ENCODE measurements at places on chromosomes 4 and X. TPM values are rescaled to one million over a fixed set of nuclear protein-coding genes. Genes with fewer than 3 reads are reported as not detected.
A peak's percentile ranks its signal among the peaks of the same experiment; 100 is the strongest.

- no peak overlapping the region for H3K4me3 ChIP-seq
- H3K4me1 ChIP-seq = peaks cover 6% of the 10 kb centered on the region
- DNase-seq = no peak
- no peak overlapping the region for H3K27ac ChIP-seq
These were observed 210.4 kb downstream of the SPRY1 start for GRCh38 chr4:123606946-123607542.

GRCh38 chr4:7390906-7391636 is 43.7 kb downstream of the PSAPL1 start:
- no peak overlapping the region for H3K27ac ChIP-seq
- peaks cover 9% of the 10 kb centered on the region for H3K27me3 ChIP-seq
- no peak overlapping the region for H3K4me3 ChIP-seq
- H3K36me3 ChIP-seq = no peaks in the 10 kb centered on the region
- peaks cover 10% of the 10 kb centered on the region for H3K4me1 ChIP-seq
- no peak for DNase-seq

GRCh38 chr4:151908201-151908600 is 147.4 kb upstream of the GATB start:
- H3K36me3 ChIP-seq = no peaks in the 10 kb centered on the region
- H3K4me3 ChIP-seq = no peak overlapping the region
- no peaks in the 10 kb centered on the region for H3K27me3 ChIP-seq

DNA sequence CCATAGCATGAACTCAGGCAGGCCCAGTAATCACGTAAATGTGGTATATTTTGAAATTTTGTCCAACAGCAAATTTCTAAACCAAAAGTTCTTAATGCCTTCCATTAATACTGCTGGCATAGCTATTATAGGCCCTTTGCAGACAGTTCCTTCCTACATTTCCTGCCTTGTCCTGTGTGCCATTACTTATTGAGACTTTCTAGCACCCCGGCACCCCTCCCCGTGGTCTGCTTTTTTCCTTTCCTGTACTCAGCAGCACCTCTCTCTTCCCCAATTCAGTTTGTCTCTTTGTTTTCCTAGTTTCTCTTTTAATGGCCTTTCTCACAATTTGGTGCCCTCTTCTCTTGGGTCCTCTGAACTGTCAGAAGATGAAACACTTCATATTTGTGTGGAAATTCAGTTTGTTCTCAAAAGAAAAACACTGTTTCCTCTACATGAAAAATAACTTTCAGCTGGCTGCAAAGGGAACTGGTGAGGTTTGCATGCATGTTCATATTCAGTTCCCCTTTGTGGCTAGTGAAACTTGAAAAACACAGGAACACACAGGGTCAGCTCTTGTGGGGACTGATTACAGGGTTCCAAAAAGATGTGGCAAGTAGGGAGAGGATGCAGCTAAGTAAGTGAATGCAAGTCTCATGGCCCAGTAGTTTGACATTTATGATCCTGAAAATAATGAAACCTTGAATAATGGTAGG is 17.1 kb downstream of the GPR34 start:
- H3K27me3 ChIP-seq = no peaks in the 10 kb centered on the region
- no peaks in the 10 kb centered on the region for H3K4me1 ChIP-seq
- H3K4me3 ChIP-seq = no peak overlapping the region
- H3K36me3 ChIP-seq = no peaks in the 10 kb centered on the region
- H3K27ac ChIP-seq = no peak overlapping the region

DNA sequence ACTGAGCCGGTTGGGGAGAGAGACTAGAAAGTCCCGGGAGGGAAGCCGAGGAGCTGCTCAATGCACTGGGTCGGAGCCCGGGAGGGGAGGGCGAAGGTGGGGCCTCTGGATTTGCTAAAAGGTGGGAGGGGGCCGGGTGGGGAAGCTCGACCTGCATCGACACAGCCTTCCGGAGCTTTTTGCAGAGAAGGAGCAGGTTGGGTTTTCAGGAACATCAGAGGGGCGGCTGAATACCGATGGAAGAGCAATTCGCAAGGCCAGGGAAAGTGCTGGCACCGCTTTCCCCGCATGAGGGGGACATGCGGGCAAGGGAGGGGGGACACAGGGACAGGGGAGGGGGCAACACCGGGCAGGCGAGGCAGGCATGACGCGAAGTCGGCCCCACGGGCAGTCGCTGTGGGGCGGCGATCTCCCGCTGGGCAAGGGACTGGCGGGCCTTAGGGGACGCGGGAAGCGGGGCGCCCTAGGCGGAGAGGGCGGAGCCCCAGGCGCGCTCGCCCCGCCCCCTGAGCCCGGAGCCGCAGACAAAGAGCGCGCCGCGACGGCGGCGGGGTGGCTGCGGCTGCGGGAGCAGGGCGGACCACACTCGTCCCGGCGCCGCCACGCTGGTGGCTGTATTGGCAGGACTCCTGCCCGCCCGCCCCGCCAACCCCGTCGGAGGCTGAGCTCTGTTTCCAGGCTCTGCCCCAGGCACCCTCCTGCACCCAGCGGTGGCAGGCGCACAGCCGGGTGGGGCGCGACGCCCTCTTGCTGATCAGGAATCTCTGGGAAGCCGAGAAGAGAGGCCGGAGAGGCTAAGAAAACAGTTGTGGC is 11.6 kb downstream of the PDZD4 start:
- DNase-seq = no peak
- H3K27me3 ChIP-seq = peaks cover 2% of the 10 kb centered on the region
- no peak overlapping the region for H3K27ac ChIP-seq
- H3K4me1 ChIP-seq = peaks cover 5% of the 10 kb centered on the region
- H3K36me3 ChIP-seq = no peaks in the 10 kb centered on the region
- H3K4me3 ChIP-seq = peak overlapping the region; percentile 58

- H3K4me1 ChIP-seq = peaks cover 33% of the 10 kb centered on the region
- no peak for DNase-seq
- H3K27me3 ChIP-seq = no peaks in the 10 kb centered on the region
- no peaks in the 10 kb centered on the region for H3K36me3 ChIP-seq
- H3K4me3 ChIP-seq = no peak overlapping the region
- no peak overlapping the region for H3K27ac ChIP-seq
These were observed 96.8 kb downstream of the NSUN7 start for GRCh38 chr4:40846532-40846931.

DNA sequence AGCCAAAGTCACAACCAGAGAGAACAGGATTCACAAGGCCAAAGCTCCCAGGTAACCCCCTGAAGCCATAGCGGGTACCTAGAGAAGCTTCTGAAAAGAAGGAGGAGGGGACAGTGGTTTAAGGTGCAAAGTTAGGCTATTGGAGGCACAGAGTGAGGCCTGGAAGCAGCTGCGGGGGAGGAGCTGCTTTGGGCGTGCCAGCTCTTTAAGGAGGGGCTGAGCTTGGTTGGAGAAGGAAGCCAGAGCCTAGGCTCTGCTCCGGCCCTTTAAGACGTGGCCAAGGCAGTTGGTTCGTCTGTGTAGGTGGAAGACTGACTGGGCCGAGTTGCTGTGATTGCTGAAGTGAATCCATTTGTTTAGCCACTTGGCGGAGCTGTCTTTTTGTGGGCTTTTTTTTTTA is 1.5 kb downstream of the KLF8 start:
- peak overlapping the region; percentile 74 for H3K4me3 ChIP-seq
- H3K36me3 ChIP-seq = no peaks in the 10 kb centered on the region
- peaks cover 19% of the 10 kb centered on the region for H3K4me1 ChIP-seq
- H3K27ac ChIP-seq = no peak overlapping the region
- no peak for DNase-seq

GRCh38 chrX:129938081-129938480 is 32.1 kb downstream of the UTP14A start:
- H3K4me3 ChIP-seq = no peak overlapping the region
- H3K27me3 ChIP-seq = peaks cover 57% of the 10 kb centered on the region
- no peaks in the 10 kb centered on the region for H3K4me1 ChIP-seq
- H3K36me3 ChIP-seq = no peaks in the 10 kb centered on the region
- no peak overlapping the region for H3K27ac ChIP-seq
- DNase-seq = no peak

- no peak overlapping the region for H3K27ac ChIP-seq
- no peak for DNase-seq
- H3K27me3 ChIP-seq = no peaks in the 10 kb centered on the region
- H3K36me3 ChIP-seq = peaks cover 4% of the 10 kb centered on the region
These were observed 67.7 kb downstream of the INPP4B start for GRCh38 chr4:142778430-142778829.

DNA sequence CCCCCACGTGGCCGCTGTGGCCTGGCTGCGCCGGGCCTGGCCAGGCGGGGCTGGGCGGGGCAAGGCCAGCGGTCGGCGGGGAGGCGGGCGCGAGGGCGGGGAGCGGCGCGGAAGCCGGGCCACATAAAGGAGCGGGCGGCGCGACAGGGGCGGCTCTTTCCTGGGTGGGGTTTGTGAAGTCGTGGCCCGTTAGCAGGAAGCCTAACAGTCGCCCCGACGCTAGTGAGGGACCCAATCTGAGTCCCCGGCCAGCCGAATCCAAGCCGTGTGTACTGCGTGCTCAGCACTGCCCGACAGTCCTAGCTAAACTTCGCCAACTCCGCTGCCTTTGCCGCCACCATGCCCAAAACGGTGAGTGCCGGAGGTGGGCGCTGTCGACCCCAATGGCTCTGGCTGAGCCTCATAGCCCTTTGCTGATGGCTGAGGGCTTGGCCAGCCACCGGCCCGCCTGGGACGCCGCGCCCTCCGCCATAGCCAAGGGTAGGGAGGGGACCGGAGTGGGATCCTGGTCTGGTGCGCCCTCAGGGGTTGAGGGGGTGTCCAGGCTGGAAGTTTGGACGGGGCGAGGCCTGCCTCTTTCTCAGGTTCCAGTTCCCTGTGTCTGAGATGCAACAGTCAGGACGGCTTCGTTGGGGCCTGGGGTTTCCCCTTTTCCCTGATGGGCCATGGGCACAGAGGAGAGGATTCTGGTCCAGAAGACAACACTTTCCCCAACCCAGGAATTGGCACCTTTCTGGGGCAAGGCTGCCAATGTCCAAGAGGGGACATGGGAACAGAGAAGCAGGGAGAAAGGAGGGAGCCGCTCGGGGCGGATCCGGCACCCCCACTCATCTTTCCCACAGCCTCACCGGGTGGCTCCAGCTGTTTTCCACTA is at the start of gene MSN:
MSN (plus strand) TSS at position 152 of the 874 bp plus-strand sequence; CDS start at position 340, 188 bp downstream.
- no peaks in the 10 kb centered on the region for H3K27me3 ChIP-seq
- H3K36me3 ChIP-seq = no peaks in the 10 kb centered on the region
- peaks cover 16% of the 10 kb centered on the region for H3K4me1 ChIP-seq
- peak within 1 kb of the TSS; percentile 79 for H3K4me3 ChIP-seq

DNA sequence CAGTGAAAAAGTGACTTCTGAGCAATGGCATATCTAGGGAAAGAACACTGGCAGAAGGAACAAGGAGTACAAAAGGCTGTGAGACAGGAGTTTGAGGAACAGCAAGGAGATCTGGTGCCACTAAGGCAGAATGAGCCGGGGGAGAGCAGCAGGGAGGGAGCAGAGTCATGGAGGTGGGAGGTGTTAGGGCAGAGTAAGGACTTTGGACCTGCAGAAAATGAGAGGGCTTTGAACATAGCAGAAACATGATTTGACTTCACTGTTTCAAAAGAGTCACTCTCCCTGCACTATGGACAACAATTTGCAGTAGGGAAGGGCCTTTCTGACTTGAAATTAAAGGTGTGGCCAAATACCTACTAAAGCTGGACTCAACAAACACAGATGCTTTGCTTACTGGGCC is 356.2 kb downstream of the ADGRL3 start:
- DNase-seq = no peak
- no peaks in the 10 kb centered on the region for H3K27me3 ChIP-seq
- H3K4me3 ChIP-seq = no peak overlapping the region
- H3K36me3 ChIP-seq = peaks cover 2% of the 10 kb centered on the region

GRCh38 chr4:57055886-57056285 is 54.3 kb downstream of the IGFBP7 start:
- no peak for DNase-seq
- peaks cover 25% of the 10 kb centered on the region for H3K4me1 ChIP-seq
- H3K27me3 ChIP-seq = peaks cover 4% of the 10 kb centered on the region
- peaks cover 2% of the 10 kb centered on the region for H3K36me3 ChIP-seq
- H3K27ac ChIP-seq = peak overlapping the region; percentile 63
- peak overlapping the region; percentile 37 for H3K4me3 ChIP-seq

DNA sequence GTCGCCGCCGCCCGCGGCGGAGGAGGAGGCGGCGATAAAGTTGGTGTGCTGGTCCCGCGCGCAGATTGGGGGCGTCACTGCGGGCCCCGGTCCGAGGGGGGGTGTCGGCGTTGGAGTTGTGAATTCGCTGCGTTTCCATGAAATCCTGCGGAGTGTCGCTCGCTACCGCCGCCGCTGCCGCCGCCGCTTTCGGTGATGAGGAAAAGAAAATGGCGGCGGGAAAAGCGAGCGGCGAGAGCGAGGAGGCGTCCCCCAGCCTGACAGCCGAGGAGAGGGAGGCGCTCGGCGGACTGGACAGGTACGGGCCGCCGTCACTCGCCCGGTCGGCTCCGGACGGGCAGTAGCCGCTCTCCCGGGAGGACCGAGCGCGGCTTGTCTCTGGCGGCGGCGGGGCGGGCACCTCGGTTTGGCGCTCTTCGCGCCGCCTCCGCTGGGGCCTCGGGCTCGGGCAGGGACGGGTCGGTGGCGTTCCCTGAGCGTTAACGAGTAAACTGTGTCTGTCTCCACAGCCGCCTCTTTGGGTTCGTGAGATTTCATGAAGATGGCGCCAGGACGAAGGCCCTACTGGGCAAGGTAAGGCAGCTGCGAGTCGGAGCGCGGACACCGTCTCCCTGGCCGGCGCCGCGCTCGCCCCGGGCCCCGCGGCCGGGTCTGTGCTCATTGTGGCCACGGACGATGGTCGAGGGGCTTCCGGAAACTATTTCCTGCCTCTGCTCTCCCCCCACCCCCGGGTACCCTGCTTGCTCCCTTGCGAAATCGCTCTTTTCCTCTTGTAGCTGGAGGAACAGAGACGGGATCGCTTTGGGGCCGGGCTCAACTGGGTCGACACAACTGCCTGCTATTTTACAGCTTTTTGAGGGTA is 658 bp downstream of the KDM6A start:
- H3K27ac ChIP-seq = peak overlapping the region; percentile 98
- peaks cover 7% of the 10 kb centered on the region for H3K4me1 ChIP-seq
- H3K27me3 ChIP-seq = no peaks in the 10 kb centered on the region

DNA sequence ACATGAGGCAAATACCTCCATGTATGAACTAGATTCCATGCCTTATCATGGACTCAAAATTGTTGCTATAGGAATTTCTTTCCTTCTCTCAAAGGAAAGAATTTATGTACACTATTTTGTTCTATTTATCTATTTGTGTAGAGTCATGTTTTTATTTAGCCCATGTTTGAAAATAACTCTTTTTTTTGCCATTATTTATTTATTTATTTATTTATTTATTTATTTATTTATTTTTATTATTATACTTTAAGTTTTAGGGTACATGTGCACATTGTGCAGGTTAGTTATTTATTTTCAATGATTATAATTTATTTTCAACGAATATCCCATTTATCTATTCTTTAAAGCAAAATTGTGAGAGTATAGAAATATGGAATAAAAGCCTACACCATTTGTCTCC is 177.9 kb downstream of the MAGEE1 start:
- H3K4me1 ChIP-seq = no peaks in the 10 kb centered on the region
- DNase-seq = no peak
- H3K36me3 ChIP-seq = peaks cover 2% of the 10 kb centered on the region

The RNF175 gene
- 2.5 TPM for total RNA-seq

The MGAT4D gene
- not detected for total RNA-seq

The TREX2 gene
- 0.83 TPM for total RNA-seq

The FGF16 gene
- not detected for total RNA-seq

The NDNF gene
- total RNA-seq = 8.6 TPM

The UGT2B17 gene
- total RNA-seq = not detected

The ERVMER34-1 gene
- total RNA-seq = 3.7 TPM
